IPS-NIHi11 (cell line): ENCODE measurements at places on chromosomes 11 and 22.
A peak's percentile ranks its signal among the peaks of the same experiment; 100 is the strongest.

GRCh38 chr11:12853652-12854296 lies 155.3 kb upstream of the RASSF10 start:
- no peak for DNase-seq

GRCh38 chr11:255176-255575 lies 18.4 kb downstream of the PSMD13 start:
- no peak for DNase-seq

DNA sequence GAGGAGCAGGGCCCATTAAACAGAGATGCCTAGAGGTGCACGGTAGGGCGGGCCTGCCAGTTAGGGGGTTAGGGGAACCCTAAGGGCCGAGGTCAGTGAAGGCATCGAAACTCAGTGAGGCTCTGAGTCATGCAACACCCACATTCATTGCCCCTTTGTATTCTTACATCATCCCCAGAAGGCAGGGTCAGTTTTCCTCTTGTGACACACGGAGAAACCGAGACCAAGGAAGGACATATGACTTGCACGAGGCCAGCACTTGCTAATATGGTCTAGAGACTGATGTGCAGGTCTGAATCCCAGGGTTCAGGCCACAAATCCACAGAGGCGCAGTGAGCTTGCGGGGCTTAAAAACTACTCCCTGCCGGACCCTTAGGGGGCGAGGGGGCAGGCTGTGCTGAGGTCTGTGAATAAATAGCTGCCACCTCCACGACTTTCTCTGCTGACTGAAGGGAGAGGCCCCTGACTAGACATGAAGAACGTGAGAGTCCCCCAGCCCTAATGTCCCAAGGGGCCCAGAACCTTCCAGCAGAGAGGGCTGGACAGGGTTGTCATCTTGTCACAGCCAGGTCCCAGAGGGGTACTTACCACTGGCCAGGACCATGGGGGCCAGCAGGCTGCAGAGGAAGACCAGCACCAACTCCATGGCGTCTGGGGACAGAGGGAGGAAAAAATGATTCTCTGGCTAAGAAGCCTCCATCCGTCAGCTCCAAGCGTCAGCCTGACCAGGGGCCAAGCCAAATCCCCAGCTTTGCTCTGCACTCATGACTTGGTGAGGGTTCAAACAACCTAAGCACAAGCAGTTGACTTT lies 17.8 kb upstream of the FXYD2 start:
- no peak for DNase-seq

DNA sequence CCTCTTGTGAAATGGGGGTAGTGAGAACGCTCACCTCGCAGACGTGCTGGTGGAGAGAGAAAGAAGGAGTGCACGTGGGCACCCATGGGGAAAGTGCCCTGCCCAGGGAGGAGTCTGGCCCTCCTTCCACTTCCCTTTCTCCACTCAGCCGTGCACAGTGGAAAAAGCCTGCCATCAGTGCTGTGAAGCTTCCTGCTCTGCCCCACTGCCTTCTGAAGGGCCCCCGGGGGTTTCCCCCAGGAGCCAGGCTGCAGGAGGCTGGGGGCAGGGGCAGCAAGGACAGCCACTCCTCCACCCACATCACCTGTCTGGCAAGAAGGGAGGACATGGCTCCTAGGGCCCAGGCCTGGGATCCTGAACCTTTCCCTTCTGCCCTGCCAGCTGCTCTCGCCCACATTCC lies 7.6 kb downstream of the TP53I11 start:
- DNase-seq, result no peak

GRCh38 chr11:96254087-96254486 lies 88.9 kb downstream of the MAML2 start:
- DNase-seq, result no peak

- DNase-seq, result no peak
Measured at GRCh38 chr11:115322553-115323203, 181.5 kb downstream of the CADM1 start.

- DNase-seq, result no peak
Measured at GRCh38 chr11:131129474-131129873, 213.2 kb upstream of the SNX19 start.

- DNase-seq, result no peak
Measured at GRCh38 chr11:44383246-44383645, 73.3 kb upstream of the ALX4 start.

- DNase-seq, result no peak
Measured at GRCh38 chr22:31652088-31652487, 9.9 kb downstream of the PISD start.

DNA sequence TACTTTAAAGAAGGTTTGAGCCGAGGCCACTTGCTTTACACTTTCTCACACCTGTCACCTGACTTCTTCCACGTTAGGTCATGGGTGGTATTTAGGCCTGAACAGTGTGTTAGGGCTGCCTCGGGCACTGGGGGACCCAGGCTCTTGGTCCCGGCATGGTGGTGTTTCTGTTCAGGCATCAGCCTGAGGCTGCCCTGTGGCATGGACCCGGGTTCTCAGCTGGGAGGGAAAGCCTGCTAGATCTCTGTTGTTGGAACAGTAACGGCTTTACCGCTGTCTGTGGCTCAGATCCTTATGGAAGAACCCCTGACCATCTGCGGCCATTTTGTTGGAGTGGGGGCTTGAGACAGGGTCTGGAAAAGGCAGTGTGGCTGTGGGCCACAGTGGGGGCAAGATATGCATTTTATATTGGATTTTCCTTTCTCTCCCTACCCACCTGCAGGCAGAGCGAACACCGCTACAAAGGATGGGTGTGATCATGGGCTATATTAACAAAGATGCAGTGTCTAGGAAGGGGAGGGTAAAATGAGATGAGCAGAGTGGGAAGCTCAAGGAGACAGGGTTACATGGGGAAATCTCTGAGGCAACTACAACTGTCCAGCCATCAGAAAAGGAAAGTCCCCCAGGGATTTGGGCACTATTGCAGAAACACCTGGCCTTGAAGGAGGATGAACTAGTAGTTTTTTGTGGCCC lies 1.6 kb upstream of the KCNJ11 start:
- DNase-seq, result no peak

DNA sequence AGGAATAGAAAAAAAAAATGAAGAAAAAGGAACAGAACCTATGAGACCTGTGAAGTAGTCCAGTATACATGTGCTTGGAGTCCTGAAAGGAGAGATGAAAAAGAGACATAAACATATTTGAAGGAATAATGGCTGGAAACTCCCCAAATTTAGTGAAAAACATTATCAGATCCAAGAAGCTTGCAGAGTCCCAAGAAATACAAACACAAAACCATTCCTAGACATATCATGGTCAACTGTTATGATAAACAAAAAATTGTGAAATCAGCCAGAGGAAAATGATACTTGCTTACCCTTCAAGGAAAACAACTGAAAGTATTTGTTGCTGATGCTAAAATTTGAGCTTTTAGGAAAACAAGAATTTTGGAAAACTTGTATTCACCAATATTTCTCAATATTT lies 250.1 kb downstream of the DDX10 start:
- DNase-seq, result no peak

- DNase-seq, result peak; percentile 18
Measured at GRCh38 chr11:1234771-1235305, 12.0 kb downstream of the MUC5B start.

GRCh38 chr11:65078151-65078550 lies 5.7 kb downstream of the CDCA5 start:
- peak; percentile 77 for DNase-seq

DNA sequence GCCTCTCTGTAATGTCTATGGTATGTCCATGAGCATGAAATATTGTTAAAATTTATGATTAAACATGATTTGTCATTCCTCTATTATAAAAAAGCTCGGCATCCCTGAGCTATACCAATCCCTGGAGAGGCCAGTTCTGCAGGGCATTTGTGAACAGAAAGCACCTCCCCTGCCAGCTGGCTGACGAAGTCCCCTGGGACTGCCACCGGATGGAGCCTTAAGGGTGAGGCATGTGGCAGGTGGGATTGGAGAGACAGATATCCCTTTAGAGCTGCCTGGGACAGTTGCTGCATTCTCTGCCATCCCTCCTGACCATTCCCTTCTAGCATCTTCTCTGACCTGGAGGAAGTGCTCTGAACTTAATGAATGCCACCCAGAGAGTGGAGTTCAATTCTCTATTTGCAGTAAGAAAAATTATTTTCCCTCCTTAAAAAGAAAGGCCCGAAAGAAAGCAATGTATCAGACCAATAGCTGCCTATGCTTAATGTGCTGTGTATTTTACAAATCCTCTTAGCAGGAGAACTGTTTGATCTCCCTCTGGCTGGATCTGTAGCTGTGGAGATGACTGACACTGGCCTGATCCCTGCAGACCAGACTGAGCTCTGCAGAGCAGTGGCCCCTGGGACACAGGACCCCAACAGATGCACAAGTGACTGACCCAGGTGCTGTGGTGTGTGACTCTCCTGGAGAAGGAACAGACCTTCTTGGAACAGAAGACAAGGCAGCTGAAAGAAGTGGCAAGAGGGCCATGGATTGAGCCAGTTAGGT lies 219.0 kb upstream of the NAV2 start:
- DNase-seq, result no peak

DNA sequence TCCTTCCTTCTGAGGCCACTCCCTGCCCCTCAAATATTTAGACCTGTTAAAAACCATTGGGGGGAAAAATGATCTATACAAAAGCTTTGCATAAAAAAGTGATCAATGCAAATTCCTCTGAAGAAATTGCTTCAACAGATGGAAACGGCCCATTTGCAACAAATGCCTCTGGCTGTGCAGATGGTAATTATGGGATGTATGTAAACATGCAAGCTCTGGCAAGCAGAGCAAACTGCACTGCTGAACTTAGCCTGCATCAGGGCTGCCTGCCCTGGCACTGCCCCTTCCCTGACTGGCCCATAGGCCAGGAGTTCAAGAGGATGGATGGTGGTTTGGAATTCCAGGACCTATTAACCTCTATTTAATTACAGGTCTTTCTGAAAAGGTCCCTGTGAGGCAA lies 388.7 kb downstream of the MIAT start:
- DNase-seq, result no peak

- no peak for DNase-seq
Measured at GRCh38 chr11:5700421-5701054, 10.9 kb downstream of the TRIM22 start.

GRCh38 chr11:78539506-78539905 lies 35.2 kb downstream of the NARS2 start:
- no peak for DNase-seq

GRCh38 chr11:16909359-16910035 lies 104.7 kb downstream of the PLEKHA7 start:
- DNase-seq, result no peak

DNA sequence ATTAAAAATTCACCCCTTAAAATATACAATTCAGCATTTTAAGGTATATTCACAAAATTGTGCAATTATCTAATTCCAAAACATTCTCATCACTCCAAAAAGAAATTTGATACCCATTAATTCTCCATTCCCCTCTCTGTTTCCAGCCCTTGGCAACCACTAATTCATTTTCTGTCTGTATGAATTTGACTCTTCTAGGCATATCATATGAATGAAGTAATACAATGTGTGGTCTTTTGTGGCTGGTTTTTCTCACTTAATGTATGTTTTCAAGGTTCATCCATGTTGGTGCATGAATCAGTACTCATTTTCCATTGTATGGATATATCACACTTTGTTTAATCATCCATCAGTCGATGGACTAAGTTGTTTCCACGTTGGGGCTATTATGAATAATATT lies 29.0 kb upstream of the ACCSL start:
- DNase-seq, result no peak
